ENCODE measurements at places on chromosomes 1 and 21.

DNA sequence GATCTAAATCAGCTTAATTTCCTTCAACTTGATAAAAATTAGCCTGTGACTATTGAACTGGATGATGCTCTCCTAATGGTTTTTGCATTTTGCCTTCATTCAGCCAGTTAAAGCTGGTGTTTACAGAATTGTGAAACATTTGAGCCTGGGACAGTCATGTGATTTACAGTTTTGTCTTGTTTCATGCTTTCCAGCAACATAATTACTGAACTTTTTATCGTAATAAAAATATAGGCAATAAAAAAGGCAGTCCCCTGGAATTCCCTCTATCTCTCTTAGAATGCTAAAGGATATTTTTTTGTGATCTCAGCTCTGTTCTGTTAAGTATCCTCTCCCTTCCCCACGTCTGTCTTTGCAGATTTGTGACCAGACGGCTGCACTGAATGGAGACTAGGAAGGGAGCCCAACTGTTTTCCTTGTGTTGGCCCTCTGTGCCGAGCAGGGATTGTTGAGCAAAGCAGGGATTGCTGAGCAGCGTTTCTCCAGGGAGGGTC, 70.3 kb upstream of the RGL1 start:
- no peak for DNase-seq

GRCh38 chr1:77832901-77833300, 53.5 kb downstream of the MIGA1 start:
- DNase-seq, result no peak

DNA sequence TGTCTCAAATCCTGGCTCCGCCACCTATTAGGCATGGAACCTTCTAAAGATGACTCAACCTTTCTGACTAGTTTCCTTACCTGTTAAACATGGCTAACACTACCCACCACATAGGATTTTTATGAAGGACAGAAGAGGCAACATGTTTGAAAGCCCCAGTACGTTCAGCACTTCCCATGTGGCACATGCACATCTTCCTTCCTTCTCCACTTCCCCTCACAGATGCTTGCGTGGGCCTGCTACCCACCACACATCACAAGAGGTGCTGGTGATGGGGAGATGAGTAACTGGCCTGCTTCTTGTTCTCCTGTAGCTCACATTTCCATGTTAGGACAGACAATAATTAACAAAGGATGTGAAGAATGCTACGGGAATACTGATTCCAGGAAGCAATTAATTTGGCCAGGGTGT, 7.1 kb downstream of the ZBTB21 start:
- DNase-seq, result no peak

DNA sequence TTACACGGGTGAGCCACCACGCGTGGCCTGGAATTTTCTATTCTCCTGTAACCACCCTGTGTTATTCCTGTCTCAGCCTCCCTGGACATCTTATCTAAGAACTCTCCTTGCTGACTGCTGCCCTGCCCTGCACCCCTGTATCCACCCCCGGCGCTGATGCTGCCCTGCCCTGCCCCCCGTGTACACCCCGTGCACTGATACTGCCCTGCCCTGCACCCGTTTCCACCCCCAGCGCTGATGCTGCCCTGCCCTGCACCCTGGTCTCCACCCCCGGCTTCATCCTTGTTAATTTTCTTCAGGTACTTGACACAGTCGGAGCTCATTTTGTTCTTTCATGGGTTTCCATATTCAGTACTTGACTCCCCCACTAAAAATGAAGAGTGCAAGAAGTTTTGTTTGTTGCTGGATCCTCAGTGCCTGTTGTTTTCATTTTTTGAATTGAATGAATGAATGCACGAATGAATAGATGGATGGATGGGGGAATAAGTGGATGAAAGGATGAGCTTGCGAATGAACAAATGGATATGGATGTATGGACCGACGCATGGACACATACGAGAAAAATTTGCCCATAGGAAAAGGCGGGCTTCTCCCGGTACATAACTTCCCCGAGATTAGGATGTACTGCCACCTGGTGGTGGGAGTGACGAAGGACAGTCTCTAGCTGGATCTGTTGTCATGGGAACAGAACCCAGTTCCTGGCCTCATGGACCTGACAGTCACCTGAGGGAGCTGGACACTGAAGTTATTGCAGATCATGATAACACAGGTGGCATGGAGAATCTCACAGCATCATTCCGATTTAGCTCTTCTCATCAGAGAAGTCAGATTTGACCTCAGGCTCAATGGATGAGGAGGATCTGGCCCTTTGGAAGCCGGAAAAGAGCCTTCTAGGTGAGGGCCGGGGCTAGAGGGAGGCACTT, 14.9 kb downstream of the AADACL4 start:
- DNase-seq, result peak; percentile 56

DNA sequence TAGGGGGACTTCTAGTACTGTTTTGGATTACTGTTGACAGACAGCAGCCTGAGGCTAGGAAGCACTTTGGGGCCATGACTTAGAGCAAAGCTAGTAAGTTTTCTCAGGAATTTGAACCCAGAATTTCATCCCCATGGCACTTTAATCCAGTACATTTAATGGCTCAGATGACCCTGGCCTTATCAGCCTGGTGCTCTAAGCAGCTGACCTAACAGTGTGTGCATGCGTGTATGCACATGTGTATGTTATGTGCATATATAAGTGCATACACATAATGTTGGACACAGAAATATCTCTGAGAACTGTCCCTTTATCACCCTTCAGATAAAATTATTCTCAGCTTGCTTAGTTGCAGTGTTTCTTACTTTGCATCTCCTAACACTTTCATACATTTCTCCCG, 115.0 kb downstream of the CLIC6 start:
- no peak for DNase-seq

GRCh38 chr1:110420874-110421793, 13.6 kb upstream of the LAMTOR5 start:
- no peak for DNase-seq

- DNase-seq, result no peak
These were observed 51.8 kb downstream of the KCNK1 start for GRCh38 chr1:233665575-233666270.

GRCh38 chr1:99675292-99675691, 29.4 kb downstream of the PALMD start:
- no peak for DNase-seq

GRCh38 chr1:201625851-201626251, 86.9 kb downstream of the NAV1 start:
- no peak for DNase-seq
